Placental pericyte (primary cell): ENCODE measurements at places on chromosomes 4 and X. TPM values are rescaled to one million over a fixed set of nuclear protein-coding genes. Genes with fewer than 3 reads are reported as not detected.

CENPVL2 gene
- total RNA-seq, result not detected in 2 replicates

TAF7L gene
- total RNA-seq, result 0.22 and 1.1 TPM in 2 replicates

MAGEA2 gene
- total RNA-seq, result not detected in 2 replicates

STPG2 gene
- under 0.01 and 0.14 TPM in 2 replicates for total RNA-seq

MSX1 gene
- 3.3 and 18.5 TPM in 2 replicates for total RNA-seq

POLN gene
- 1.1 and 1.9 TPM in 2 replicates for total RNA-seq

SSX4B gene
- total RNA-seq, result not detected in 2 replicates

TLR2 gene
- total RNA-seq, result 0.22 and 0.29 TPM in 2 replicates

ARHGEF6 gene
- total RNA-seq, result 2.0 and 12.0 TPM in 2 replicates

NR0B1 gene
- total RNA-seq, result not detected in 2 replicates

ZBTB33 gene
- total RNA-seq, result 7.4 and 17.0 TPM in 2 replicates

INTU gene
- total RNA-seq, result 2.6 and 7.3 TPM in 2 replicates

TMPRSS11E gene
- not detected in 2 replicates for total RNA-seq

UGT2B10 gene
- total RNA-seq, result not detected in 2 replicates

PRKX gene
- 4.2 and 13.2 TPM in 2 replicates for total RNA-seq

PASD1 gene
- not detected in 2 replicates for total RNA-seq

PCYT1B gene
- under 0.01 and 0.14 TPM in 2 replicates for total RNA-seq

SLC10A4 gene
- total RNA-seq, result not detected in 2 replicates

GPR78 gene
- 0.14 and 1.3 TPM in 2 replicates for total RNA-seq

AVPR2 gene
- total RNA-seq, result not detected in 2 replicates

MAGEC3 gene
- total RNA-seq, result not detected in 2 replicates

UNC5C gene
- under 0.01 TPM in 1 of 2 replicates, not detected in the other for total RNA-seq

ZNF157 gene
- under 0.01 TPM in 1 of 2 replicates, not detected in the other for total RNA-seq

CLDN22 gene
- total RNA-seq, result not detected in 2 replicates
